Stimulated activated CD8-positive, alpha-beta memory T cell treated with anti-CD3 and anti-CD28 coated beads, Interleukin-7, amount 100 ng/mL, for 4 hours (primary cell): ENCODE measurements at places on chromosomes 3 and 15.

DNA sequence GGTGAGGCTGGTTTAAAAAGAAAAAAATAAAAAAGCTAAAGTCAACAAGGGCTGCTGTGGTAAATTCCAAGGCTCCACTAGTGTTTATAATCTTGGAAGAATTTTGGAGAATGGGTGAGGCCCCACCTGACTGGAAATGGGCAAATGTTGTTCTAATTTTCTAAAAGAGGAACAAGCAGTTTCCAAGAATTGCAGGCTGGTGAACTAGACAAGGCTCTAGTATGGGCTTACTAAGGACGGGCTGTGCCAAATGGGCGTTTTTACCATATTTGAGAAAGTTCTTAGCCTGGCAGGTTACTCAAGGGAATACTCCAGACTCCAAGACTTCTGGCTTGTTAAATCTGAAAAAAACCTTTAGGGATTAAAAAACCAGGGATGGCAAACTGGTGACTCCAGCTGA is 67.0 kb upstream of the ABHD2 start:
- DNase-seq: no peak

GRCh38 chr15:38696109-38696727 is 131.6 kb upstream of the RASGRP1 start:
- peak; percentile 59 for DNase-seq

DNA sequence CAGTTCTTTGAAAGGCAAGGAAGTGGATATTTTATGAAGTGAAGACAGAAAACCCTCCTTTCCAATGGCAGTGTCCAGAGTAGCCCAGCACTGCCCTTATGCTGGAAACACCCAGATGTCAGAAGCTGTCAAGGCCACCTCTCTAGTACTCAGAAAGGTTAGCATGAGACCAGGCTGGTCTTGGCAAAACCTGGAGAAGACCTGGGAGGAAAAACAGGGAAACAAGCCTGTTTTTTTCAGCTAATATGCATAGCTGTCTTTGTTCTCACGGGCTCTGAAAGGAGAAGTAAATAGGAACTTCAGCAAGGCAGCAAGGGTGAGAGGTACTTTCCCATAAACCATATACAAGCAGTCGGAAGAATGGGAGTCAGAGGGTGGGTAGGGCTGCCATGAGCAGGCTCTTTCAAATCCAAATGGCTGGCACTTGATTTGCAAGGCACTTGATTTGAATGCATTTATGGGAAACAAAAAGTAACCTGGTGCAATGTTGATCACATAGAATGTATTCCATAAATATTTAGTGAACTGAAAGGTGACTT is 55.8 kb downstream of the HEG1 start:
- DNase-seq: no peak

GRCh38 chr3:12999147-13000140 is 73.8 kb downstream of the IQSEC1 start:
- DNase-seq: no peak
